Thymus (tissue), 14 donors: ENCODE measurements at places on chromosomes 7 and 10.

DNA sequence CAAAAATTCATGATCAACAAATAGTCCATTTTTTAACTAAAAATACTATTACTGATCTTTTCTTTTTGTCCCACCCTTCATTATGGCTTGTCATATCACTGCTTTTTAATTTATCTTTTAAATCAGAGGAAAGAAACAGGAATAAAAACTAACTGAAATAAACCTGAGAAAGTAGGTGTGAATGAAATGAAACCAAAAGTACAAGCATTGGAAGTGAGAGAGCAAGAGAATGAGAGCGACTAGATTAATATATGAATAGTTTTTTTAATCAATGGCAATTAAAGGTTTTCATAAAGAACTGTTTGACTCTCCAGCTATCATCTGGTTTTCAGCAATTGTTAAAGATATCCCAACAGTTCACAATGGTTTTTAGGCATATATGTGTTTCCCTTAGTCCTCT, 137.8 kb downstream of the SPAG6 start:
- no peaks in the 10 kb centered on the region for H3K36me3 ChIP-seq
- H3K27ac ChIP-seq, result no peak overlapping the region
- peaks cover 16% of the 10 kb centered on the region for H3K27me3 ChIP-seq

DNA sequence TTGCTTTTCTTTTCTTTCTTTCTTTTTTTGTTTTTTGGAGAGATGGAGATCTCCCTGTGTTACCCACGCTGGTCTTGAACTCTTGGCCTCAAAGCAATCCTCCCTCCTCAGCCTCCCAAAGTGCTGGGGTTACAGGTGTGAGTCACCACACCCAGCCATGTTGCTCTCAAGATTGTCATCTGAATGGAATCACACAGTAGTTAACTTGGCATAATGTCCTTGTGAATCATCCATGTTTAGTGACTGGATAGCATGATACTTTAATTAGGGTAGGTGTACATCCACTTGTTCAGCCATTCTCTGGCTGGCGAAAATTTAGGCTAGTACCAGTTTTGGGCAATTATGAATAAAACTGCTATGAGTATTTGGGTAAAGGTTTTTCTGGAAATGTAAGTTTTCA, 15.4 kb upstream of the GRB10 start:
- no peak overlapping the region for H3K4me3 ChIP-seq
- peaks cover 4% of the 10 kb centered on the region for H3K4me1 ChIP-seq
- no peak for DNase-seq

DNA sequence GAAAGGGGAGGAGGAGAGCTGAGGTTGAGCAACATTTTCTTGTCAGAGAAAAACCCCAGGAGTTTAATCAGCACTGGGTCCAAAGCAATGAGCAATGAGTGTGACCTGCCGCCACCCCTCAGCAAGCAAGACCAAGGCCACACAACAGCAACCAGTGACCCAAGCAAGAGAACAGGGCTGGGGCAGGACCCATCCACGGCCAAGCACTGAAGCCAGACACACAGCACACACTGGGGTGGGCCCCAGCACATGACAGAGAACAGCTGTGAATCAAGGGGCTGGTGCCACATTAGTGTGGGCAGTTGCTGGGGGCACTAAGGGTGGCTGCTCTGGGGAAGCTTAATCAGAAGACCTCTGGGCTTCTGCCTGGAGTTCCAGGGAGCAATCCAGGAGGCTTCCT, 16.2 kb downstream of the TMEM72 start:
- no peak overlapping the region for H3K27ac ChIP-seq
- H3K4me3 ChIP-seq, result no peak overlapping the region
- DNase-seq, result no peak
- H3K36me3 ChIP-seq, result no peaks in the 10 kb centered on the region
- no peaks in the 10 kb centered on the region for H3K27me3 ChIP-seq
- H3K4me1 ChIP-seq, result no peaks in the 10 kb centered on the region

- H3K4me1 ChIP-seq, result no peaks in the 10 kb centered on the region
- no peaks in the 10 kb centered on the region for H3K27me3 ChIP-seq
- H3K4me3 ChIP-seq, result no peak overlapping the region
- H3K27ac ChIP-seq, result no peak overlapping the region
- DNase-seq, result no peak
Measured at GRCh38 chr7:6406121-6406520, 41.6 kb downstream of the DAGLB start.

- DNase-seq, result no peak
- no peaks in the 10 kb centered on the region for H3K36me3 ChIP-seq
- no peak overlapping the region for H3K4me3 ChIP-seq
Measured at GRCh38 chr7:136685501-136686173, 182.8 kb upstream of the CHRM2 start.

GRCh38 chr10:52615756-52616394, 156.7 kb downstream of the MBL2 start:
- H3K36me3 ChIP-seq, result no peaks in the 10 kb centered on the region
- no peaks in the 10 kb centered on the region for H3K27me3 ChIP-seq
- no peak for DNase-seq
- no peak overlapping the region for H3K4me3 ChIP-seq
- H3K4me1 ChIP-seq, result no peaks in the 10 kb centered on the region
- no peak overlapping the region for H3K27ac ChIP-seq

- no peaks in the 10 kb centered on the region for H3K27me3 ChIP-seq
- H3K4me3 ChIP-seq, result no peak overlapping the region
Measured at GRCh38 chr10:3094609-3095036, 27.3 kb downstream of the PFKP start.

GRCh38 chr7:127786184-127786583, 134.2 kb downstream of the SND1 start:
- H3K4me3 ChIP-seq, result no peak overlapping the region
- H3K27me3 ChIP-seq, result no peaks in the 10 kb centered on the region
- H3K36me3 ChIP-seq, result no peaks in the 10 kb centered on the region
- H3K4me1 ChIP-seq, result no peaks in the 10 kb centered on the region
- no peak for DNase-seq
- no peak overlapping the region for H3K27ac ChIP-seq

GRCh38 chr10:132590094-132590751, 52.6 kb downstream of the INPP5A start:
- H3K4me1 ChIP-seq, result peaks cover 36% of the 10 kb centered on the region
- no peak overlapping the region for H3K4me3 ChIP-seq
- no peak for DNase-seq
- no peaks in the 10 kb centered on the region for H3K36me3 ChIP-seq
- no peaks in the 10 kb centered on the region for H3K27me3 ChIP-seq

- H3K36me3 ChIP-seq, result no peaks in the 10 kb centered on the region
- H3K27ac ChIP-seq, result no peak overlapping the region
- no peak overlapping the region for H3K4me3 ChIP-seq
- no peak for DNase-seq
- peaks cover 43% of the 10 kb centered on the region for H3K4me1 ChIP-seq
Measured at GRCh38 chr10:110350812-110351211, 46.1 kb upstream of the SMNDC1 start.

GRCh38 chr7:44617225-44617890, 10.9 kb downstream of the OGDH start:
- H3K27me3 ChIP-seq, result no peaks in the 10 kb centered on the region
- H3K27ac ChIP-seq, result no peak overlapping the region
- H3K4me3 ChIP-seq, result no peak overlapping the region

DNA sequence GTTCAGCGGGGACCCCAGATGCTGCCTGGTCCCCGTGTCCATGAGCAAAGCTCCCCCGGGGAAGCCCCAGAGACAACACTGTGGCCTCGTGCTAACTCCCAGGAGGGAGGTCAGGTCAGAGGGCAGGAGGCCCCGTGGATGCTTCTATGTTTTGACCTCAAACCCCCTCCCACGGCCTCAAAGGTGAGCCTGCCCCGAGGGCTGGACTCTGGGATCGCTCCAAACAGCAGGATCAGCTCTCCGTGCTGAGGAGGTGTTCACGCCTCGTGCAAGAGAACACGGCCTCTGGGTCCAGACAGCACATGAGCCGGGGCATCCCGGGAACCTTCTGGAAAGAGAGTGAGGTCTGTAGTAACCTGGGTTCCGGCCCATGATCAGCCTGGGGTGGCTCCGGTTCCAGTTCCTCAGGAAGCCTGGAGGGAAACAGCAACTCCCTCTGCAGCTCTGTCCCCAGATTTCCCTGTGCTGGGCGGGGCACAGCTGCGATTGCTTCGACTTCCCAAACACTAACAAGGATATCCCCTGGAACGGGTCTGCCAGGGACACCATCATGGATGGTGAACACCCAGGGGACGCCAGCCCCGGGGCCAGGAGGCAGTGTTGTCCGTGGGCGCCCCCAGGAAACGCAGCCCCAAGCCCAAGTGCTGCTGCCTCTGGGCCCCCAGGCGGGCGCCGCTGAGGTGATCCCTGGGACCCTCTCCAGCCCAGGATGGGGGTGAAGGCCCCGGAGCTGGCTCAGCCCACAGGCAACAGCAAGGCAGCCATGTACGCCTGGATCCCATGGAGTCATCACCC, 18.0 kb upstream of the INPP5A start:
- DNase-seq, result no peak
- peaks cover 2% of the 10 kb centered on the region for H3K4me1 ChIP-seq
- H3K36me3 ChIP-seq, result no peaks in the 10 kb centered on the region
- no peak overlapping the region for H3K27ac ChIP-seq
- no peaks in the 10 kb centered on the region for H3K27me3 ChIP-seq

GRCh38 chr7:69625238-69625637, 27.0 kb downstream of the AUTS2 start:
- H3K27ac ChIP-seq, result no peak overlapping the region
- no peaks in the 10 kb centered on the region for H3K36me3 ChIP-seq
- no peak for DNase-seq
- no peaks in the 10 kb centered on the region for H3K4me1 ChIP-seq
- no peaks in the 10 kb centered on the region for H3K27me3 ChIP-seq
